ENCODE measurements at places on chromosomes 7 and 10.

GRCh38 chr7:91348711-91349110 lies 84.5 kb downstream of the FZD1 start:
- DNase-seq, result no peak

- no peak for DNase-seq
Measured at GRCh38 chr10:77180104-77180503, 457.5 kb downstream of the KCNMA1 start.

DNA sequence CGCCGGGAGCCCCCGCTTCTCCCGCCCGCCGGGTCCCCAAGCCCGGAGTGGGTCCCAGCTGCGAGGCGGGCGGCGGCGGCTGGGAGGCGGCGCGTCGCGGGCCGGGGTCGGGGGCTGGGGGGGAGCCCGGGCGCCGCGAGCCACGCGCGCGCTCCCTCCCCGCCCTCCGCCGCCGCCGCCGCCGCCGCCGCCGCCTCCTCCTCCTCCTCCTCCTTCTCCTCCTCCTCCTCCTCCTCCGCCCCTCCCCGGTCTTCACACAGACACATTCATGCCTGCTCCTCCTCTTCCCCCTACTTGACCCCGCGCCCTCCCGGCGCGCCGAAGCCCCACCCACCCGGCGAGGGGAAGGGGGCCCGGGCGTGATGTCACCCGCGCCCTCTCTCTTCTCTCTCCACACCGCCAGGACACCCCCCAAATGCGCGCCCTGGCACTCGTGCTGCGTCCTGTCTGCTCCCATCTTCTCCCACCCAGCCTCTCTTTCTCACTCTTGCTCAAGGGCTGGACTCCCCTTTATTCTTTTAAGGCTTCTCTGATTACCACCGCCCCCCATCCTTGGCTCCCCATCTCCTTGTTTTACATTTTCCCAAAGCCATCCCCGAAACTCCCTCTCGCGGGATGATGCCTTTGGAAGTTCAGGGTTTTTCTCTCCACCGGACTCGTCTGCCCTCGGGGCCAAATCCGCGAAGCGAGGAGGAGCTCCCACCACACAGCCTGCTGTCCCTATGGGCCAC lies 967 bp upstream of the GLI3 start:
- DNase-seq, result no peak

DNA sequence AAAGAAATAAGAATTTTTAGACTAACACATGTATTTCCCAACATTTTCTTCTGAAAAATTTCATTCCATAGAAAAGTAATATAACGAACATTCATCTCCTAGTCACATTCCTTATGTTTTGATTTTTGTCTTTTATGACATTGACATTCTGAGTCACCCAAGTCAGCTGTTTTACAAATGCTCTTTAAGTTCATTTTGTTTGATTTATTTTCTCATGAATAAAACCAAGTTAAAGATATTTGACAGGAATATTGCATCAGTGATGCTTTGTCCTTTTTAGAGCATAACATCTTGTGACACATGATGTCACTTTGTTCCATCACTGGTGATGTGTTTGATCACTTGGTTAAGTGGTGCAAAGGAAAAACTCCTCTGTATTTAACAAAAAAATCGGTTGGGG lies 48.4 kb downstream of the HGF start:
- DNase-seq, result no peak

- no peak for DNase-seq
Measured at GRCh38 chr10:77959384-77959783, 32.8 kb upstream of the DLG5 start.

DNA sequence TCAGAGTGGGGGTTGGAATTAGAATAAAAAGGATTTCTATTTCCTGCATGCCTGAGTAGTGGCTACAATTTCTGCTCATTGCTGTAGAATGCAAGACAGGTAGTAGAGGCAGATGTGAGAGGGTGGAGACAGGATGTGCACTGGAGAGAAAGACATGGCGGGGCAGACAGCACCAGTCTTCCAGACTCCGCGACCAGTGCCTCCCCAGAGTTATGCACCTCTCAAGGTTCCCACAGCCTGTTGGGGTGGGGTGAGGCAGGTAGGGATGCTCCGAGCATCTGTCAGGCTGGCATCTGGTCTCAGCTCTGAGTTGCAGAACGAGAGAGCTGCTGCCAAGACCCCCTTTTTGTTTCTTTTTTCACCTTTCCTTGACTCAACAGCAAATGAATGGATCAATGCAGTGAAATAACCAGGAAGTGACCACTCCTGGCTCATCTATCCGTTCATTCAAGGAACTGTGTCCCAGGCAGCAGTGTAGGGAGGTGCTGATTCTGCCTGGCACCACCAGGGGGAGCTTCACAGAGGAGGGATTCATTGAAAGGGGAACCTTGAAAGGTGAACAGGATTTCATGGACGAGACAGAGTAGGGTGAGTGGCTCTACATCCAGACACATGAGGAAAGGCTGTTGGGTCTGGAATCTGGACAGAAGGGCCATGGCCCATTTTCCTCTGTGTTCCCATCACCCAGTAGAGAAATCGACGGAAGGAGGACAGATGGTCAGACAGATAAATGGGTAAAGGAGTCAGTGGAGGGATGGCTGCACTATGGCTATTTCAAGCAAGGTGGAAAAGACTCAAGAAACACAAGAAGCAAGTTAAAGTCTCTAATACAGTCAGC lies 17.2 kb upstream of the SLC18A3 start:
- DNase-seq, result no peak

DNA sequence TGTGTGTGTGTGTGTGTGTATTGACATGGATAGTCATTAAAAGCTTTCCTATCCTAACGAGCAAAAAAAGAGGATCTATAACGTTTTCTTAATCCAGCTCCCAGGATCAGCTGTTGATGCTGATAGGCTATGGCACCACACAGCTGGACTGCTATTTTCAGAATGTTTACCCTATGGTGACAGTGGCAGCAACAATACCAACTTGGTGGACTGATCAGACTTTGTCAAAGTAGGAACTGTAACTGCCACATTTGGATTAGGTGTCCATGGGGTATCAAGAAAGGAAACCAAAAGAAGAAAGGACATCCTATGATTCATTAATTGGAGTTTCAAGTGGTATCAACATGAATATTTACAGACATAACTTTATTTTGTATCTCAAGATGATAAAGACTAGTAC lies 2.7 kb upstream of the CLEC5A start:
- DNase-seq, result no peak

Measured in T-helper 2 cell (primary cell).